Vagina (tissue), 2 donors: ENCODE measurements at places on chromosomes 12 and 14.

DNA sequence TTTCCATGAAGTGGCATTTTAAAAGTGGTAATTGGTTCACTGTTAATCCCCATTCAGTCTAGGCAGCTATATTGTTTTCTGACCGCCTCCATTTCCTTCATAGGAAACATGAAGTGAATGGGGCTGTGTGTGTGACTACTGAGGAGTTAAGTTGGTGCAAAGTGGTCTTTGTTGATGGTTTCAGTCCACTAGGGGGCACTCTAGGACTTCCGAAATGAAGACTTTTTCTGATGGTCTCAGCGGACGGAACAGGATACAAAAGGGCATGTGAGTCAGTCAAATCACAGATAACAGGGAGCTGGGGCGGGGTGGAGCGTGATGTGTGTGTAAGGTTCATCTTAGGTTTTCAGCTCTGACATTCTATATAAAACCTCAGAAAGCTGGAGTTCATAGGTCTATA, 240.1 kb upstream of the OR4E1 start:
- DNase-seq: no peak

- DNase-seq: no peak
Observed at GRCh38 chr14:103537175-103537990, 8.4 kb downstream of the TRMT61A start.

GRCh38 chr14:52072266-52072780, 3.5 kb upstream of the NID2 start:
- DNase-seq: no peak

DNA sequence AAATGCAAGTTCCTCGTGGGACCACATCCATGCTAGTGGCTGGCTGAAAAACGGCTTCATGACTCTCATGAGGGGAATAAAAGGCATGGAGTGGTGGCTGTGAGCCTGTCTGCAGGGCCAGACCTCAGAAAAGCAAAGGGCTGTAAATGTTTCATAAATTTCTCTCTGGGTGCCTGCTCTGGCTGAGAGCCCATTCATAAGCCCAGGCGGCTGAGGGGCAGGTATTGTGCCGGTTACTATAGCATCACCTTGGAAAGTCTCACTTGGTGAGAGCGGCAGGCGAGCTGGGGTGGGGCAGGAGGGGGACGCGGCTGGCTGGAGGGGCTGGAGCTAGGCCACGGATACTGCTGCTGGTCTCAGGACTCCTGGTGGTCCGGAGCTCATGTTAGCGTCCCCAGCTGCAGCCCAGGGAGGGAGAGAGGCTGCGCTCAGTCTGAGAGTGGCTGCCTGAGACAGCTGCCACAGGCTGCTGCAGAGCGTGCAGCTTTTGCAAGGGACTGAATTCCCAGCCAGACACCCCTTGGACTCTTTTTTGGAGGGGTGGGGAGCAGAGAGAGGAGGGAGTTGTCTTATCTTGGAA, at the start of gene SLC17A8:
Gene SLC17A8, plus strand, starts transcription at position 431 of the 580 bp plus-strand sequence. CDS start 318 bp downstream, outside the sequence.
- DNase-seq: no peak

- no peak for DNase-seq
Observed at GRCh38 chr12:115464111-115464581, 780.2 kb upstream of the TBX3 start.

DNA sequence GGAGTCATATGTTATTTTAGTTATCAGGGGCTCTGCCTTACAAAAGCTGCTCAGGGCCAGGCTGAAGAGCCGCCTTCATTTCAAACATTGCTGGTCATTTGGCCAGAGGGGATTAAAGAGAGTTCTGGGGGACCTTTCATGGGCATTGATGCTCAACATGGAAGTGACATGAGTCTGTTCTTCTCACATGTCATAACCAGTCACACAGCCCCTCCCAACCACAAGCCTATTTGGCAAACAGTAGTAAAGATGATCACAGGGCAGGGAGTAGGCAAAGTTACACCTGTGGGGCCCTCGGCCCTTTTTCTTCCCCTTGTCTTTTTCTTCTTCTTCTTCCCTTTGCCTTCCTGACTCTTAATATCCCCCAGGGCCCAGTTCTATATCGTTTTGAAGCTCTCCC, 33.3 kb downstream of the CFAP54 start:
- no peak for DNase-seq

- DNase-seq: no peak
Observed at GRCh38 chr12:12586879-12587675, 24.4 kb upstream of the DUSP16 start.

DNA sequence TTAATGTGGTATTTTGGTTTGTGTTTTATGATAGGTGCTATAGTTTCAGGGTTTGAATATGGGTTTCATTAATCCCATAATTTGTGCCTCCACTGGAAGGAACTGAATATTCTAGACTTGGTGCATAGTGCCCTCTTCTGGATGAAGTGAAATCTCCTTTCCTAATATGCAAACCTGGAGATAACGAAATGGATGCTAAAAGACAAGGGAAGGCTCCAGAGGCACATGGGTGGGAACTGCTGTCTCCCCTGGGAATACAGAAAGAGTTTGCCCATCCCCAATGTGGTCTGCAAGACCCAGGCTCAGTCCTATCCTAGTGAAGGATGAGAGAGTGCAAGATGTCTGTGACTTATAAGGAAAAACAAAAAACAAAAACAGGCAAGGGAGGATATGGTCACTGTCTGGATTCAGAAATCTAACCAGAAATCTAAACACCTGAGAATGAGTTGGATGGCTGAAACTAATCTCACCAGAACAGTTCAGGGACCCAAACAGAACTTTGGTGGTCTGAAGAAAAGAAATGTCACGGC, 142.3 kb upstream of the TMPO start:
- no peak for DNase-seq

DNA sequence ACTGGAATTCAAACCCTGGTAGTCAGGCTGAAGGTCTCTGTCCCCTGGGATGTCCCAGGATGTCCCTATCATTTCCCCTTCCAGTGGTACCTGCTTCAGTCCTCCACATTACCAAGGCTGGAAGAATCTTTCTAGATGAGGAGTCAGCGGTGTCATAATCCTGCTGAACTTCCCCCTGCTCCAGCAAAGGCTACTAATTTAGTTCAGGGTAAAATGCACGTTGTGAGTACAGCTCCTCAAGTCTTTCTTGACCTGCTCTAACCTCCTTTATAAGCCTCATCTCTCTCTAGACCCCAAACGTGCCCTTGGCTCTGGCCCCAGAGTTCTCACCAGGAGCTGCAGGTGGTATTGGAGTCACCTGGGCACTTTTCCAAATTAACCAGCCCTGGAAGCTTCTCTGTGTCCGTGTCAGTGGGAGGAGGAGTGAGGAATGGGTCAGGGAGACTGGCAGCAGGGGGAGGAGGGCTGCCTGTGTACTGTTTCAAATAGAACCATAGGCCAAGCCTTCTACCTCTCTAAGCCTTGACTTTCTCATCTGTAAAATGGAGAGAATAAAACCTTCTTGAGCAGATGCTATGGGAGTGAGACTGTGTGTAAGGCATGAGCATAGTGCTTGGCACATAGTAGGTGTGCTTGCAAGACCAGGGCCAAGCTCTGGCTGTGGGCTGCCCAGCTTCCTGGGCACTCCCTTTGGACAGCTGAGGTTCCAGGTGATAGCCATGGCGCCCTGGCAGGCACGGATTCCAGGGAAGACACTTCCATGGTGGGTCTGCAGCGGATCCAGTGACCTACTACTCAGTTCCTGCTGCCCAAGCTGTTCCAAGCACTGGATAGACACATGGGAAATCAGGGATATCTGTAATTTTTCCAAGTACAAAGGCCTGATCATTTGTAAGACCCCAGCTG, 24.5 kb downstream of the ASB2 start:
- DNase-seq: no peak

GRCh38 chr12:25925064-25925463, 33.4 kb upstream of the RASSF8 start:
- DNase-seq: no peak

- no peak for DNase-seq
Observed at GRCh38 chr12:128425666-128426331, 158.8 kb downstream of the TMEM132C start.

DNA sequence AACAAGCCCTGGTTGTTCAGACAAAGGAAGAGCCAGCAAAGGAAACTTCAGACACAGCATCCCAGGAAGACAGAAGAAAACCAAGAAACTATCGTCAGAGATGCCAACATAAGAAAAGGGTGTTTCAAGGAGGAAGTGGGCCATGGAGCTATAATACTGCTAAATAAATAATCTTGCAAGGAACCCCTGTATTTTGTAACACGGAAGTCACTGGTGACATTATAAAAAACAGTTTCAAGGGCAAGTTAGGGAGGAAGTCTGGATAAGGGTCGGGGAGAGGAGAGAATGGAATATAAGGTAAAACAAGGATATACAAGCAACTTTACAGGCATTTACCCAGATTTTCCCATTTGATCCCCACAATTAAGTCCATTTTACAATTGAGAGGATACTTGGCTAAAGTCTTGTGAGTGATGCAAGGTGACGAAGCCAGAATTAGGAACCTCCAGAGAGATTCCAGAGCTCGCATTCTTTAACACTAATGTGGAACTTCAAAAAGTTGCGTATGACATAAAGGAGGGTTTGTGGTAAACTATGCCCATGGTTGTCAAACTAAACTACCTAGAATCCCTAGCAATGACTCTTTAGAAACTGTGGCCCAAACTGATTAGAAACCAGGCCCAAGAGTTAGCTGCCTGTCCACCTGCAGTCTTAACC, 46.4 kb downstream of the PPM1H start:
- no peak for DNase-seq

DNA sequence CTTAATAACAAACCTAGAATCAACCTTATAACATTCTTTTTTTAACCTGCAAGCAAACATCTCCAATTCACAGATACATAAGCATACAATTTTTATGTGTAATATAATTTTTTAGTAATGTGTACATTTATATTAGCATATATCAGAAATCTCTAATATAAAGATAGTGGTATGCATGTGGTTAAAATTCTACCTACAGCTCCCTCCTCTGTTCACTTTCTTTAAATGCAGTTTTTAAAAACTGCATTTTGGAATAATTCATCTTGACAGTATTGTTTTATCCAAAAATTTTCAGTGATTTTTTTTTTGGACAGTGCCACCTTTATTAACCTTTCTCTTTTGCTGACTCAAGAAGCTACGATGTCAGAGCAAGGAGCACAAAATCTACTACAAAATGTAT, 13.2 kb upstream of the RXYLT1 start:
- no peak for DNase-seq

DNA sequence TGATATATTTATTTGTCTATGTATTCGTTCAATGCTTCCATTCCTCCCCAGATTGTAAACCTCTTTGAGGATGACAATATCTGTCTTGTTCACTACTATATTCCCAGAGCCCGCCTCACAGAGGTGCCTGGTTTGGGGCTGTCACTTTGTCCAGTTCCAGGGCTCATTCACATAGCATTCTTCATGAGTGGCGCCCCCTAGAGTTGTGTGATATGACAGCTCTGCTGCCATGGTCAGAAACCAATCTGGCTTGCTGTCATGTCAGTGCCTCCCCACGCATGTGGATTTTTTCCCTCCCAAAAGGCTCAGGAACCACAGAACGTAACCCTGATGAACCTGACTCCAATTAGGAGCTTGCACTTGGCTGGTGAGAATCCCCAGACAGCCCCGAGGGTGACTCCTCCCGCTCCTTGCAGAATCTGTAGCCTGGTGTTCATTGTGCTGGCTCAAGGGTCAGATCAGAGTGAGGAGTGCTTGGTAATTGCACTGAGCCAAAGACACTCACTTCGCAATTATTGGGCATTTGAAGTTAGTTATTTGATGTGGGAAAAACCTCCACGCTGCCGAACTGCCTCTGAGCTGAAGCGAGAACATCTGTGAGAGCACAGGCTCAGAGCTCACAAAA, 145.5 kb downstream of the PTPN11 start:
- no peak for DNase-seq

DNA sequence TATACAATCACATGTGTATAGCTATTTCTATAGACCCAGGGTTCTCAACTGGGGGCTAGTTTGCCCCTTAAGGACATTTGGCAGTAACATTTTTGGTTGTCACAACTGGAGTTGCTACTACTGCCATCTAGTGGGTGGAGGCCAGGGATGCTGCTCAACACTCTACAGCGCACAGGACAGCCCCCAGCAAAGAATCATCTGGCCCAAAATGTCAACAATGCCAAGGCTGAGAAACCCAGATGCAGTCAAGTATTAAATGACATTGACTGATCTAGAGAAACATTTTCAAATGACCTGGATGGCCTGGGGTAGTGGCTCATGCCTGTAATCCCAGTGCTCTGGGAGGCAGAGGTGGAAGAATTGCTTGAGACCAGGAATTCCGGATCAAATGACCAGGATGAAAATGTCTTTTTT, 5.8 kb downstream of the WSB2 start:
- DNase-seq: no peak

- no peak for DNase-seq
Observed at GRCh38 chr12:43733687-43734086, 24.9 kb downstream of the PUS7L start.

- no peak for DNase-seq
Observed at GRCh38 chr14:78836777-78837176, 666.6 kb downstream of the NRXN3 start.
